Activated CD4-positive, alpha-beta T cell treated with anti-CD3 and anti-CD28 coated beads for 48 hours (primary cell): ENCODE measurements at places on chromosomes 6 and 20.

- no peak for DNase-seq
These were observed 216.5 kb downstream of the LY86 start for GRCh38 chr6:6804843-6805615.

GRCh38 chr6:112002307-112002706, 51.6 kb upstream of the CCN6 start:
- no peak for DNase-seq

DNA sequence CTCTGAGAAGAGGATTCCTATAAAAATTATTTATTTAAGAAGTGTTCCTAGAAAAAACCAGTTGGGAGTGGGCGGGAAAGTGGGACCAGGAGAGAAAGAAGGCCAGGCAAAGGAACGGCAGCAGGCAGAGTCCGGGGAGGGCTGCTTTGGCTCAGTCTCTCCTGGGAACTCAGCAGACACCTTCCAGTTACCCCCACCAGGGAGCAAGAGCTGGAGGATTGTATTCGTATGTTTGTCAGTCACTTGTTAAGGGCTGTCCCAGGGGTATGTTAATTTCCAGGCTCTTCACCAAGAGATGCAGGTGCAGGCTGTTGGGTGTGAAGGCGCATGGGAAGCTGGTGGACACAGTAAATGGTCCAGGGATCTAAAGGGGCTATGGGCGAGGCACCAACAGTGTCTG, 53.0 kb upstream of the CHD6 start:
- DNase-seq = no peak

GRCh38 chr6:43986177-43986825, 141.0 kb downstream of the MRPL14 start:
- no peak for DNase-seq

- peak; percentile 41 for DNase-seq
These were observed 51.1 kb downstream of the ARID1B start for GRCh38 chr6:156828280-156828703.

DNA sequence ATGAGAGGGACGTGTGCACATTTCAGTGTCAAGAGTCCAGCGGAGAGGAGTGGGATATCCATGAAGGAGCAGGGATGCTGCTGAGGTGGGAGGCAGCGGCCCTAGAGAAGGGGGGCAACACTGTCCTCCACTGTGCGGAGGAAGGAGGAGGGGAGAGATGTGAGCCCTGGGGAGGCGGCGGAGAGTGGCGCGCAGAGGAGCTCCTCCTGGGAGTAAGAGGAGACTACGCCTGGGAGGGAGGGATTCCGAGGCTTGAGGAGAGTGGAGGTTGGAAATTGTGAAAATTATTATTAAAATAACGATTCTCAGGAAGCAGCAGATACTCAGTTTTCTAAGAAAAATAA, 142.7 kb downstream of the CEP57L1 start:
- DNase-seq = no peak

DNA sequence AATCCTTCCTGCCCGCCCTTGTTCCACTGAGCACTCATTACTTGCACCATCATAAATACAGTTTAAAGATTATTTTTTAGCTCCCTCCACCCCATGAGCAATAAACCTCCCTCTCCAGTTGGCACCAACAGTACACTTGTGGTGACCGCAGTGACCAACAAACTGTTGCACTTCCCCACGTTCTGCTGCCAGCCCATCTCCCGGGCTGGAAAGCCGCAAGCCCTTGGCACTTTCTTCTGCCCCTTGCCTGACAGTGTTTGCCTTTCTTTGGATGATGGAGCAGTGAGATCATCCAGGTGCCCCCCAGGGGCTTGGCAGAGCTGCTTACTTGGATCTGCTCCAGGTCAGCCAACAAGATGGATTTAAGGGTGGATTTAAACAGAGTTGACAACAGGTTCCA, 21.6 kb downstream of the KCNB1 start:
- DNase-seq = no peak

DNA sequence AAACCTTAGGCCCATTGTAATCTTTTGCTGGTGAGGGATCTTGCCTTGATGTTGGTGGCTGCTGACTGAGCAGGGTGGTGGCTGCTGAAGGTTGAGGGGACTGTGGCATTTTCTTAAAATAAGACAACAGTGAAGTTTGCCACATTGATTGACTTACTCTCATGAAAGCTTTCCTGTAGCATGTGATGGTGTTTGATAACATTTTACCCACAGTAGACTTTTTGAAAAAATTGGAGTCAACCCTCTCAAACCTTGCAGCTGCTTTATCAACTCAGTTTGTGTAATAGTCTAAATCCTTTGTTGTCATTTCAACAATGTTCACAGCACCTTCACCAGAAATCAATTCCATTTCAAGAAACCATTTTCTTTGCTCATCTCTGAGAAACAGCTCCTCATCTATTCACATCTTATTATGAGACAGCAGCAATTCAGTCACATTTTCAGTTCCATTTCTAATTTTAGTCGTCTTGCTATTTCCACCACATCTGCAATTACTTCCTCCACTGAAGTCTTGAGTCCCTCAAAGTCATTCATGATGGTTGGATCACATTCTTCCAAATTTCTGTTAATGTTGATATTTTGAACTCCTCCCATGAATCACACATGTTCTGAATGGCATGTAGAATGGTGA, 37.2 kb downstream of the CST9L start:
- DNase-seq = no peak

DNA sequence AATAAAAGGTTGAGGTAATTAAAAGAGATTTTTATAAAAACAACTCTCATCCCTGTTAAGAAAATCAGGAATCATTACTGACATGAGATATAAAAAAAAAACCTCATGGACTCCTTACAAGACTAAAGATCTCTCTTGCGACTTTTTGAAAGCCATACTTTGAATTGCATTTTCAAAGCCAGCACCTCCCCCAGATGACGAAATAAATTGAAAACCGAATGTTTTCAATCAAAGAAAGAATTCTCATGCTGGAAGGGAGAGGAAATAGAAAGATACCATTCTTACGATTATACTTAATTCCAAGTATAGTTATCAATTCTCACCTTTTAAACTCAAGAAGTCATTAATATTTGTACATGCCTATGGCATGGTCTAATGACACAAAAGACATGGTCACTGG, 452.3 kb downstream of the GJA1 start:
- DNase-seq = no peak

DNA sequence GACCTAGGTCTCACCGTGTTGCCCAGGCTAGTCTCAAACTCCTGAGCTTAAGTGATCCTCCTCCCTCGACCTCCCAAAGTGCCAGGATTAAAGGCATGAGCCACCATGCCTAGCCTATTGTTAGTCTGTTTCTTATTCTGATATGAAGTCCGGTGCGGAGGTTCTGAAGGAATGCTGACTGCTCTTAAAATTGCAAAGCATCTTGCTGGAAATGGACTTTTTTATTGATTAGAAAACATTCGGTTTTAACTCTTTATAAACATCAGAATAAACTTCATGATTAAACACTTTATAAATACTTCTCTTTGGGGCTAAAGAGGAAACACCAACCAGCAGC, 3.2 kb downstream of the TNFAIP3 start:
- no peak for DNase-seq

- DNase-seq = no peak
These were observed at the start of gene FGD2 for GRCh38 chr6:37005061-37005810. Gene FGD2 (plus strand): TSS chr6:37005655. CDS start chr6:37005818, 163 bp downstream.
